ENCODE measurements at places on chromosomes 13 and 19.

GRCh38 chr13:22141716-22142115 lies 470.8 kb downstream of the FGF9 start:
- DNase-seq: no peak

GRCh38 chr19:39409208-39410016 lies 2.8 kb downstream of the ZFP36 start:
- DNase-seq: peak; percentile 73

DNA sequence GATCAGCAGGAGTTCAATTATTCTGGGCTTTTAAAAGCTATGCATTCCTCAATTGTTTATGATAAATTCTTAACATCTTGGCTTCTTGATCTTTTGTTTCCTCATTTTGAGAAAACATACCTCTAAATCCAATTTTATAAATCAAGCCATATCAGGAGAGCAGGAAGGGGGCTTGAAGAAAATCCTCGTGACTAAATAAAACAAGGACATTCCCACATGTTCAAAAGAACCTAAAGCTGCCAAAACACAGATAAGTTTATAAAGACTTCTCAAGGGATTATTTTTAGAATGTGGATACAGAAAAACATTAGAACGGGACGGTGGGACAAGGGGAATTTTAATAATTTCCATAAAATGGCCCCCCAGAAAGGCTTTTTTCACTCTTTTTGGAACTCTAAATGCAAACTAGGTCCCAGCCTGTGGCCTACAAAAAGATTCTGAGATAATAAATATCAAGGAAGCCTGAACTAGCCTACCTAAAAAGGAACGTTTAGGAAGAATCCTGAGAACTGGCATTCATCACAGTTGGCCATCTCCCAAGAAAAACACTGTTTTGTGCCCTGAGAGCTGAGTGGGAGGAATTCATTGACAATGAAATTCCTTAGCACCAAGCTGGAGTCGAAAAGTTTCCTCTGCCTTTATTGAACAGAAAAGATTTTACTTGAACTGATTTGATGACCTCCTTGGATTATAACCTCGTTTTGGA lies 30.1 kb downstream of the ZAR1L start:
- DNase-seq: no peak

- no peak for DNase-seq
Observed at GRCh38 chr13:48615049-48615448, 38.7 kb upstream of the CYSLTR2 start.

All from anterior cingulate cortex (tissue), 58 donors.